ENCODE measurements at places on chromosomes 7 and 10.
A peak's percentile ranks its signal among the peaks of the same experiment; 100 is the strongest.

GRCh38 chr10:33492701-33493345, 158.4 kb upstream of the NRP1 start:
- DNase-seq: no peak

- no peak for DNase-seq
These were observed 70.4 kb upstream of the AOAH start for GRCh38 chr7:36794689-36795088.

GRCh38 chr10:14751014-14751896, 23.4 kb downstream of the FAM107B start:
- no peak for DNase-seq

- DNase-seq: no peak
These were observed 162.1 kb downstream of the TSPAN12 start for GRCh38 chr7:120695848-120696247.

- no peak for DNase-seq
These were observed 162.0 kb upstream of the HABP2 start for GRCh38 chr10:113390896-113391295.

DNA sequence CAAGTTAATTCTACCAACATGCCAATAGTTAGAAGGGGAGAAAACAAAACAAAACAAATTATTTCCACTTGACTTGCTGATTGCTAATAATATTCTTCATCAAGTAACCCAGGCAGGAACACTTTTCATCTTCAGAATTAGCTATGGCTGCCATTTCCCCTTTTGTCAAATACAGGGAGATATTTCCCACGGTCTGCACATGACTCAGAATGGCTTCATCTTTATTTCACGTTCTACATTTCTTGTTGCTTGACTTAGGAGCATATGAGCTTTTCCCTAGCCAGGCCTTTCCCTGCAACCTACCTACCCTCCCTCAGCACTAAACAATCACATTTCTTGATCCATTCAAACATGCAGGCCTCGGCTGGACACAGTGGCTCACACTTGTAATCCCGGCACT, 6.5 kb downstream of the CPVL start:
- no peak for DNase-seq

DNA sequence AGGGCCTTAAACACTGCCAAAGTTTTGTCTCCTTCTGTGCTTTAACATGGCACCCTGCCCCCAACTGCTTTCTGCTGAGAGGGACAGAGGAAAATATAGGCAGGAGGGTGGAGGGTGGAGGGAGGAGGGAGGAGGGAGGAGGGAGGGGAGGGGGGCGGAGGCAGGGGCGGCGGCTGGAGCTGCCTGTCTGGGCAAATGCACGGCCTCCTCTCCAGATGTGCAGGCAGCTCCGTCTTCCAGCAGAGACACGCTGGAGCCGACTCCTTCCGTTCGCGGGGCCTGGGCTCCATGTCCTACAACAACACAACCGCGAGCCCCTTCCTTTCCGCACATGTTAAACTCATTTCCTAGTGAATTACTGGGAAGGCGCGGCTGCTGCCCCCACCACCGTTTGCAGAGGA, 14.2 kb downstream of the EBF3 start:
- no peak for DNase-seq

GRCh38 chr7:75656740-75657139, 82.0 kb downstream of the HIP1 start:
- no peak for DNase-seq

GRCh38 chr7:143735962-143736361, 21.5 kb downstream of the CTAGE6 start:
- no peak for DNase-seq

DNA sequence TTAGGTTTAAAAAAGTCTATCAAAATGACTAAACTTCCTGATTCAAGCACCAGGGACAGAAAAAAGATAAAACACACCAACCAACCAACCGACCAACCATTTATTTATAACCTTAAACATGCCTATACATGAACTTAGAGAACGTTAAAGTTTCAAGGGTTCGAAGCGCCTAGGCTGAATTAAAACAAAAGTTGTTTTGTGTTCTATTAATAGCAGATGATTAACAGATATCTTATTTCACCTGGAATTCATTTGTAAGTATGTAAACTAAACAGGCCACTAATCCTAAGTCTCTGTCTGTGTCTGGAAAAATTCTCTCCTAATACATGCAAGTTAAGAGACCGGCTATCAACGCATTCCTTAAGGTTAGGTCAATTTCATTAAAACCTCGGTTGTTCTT, 1.4 kb downstream of the BAIAP2L1 start:
- no peak for DNase-seq

- DNase-seq: no peak
These were observed 51.0 kb downstream of the PTTG1IP2 start for GRCh38 chr7:90520484-90520883.

DNA sequence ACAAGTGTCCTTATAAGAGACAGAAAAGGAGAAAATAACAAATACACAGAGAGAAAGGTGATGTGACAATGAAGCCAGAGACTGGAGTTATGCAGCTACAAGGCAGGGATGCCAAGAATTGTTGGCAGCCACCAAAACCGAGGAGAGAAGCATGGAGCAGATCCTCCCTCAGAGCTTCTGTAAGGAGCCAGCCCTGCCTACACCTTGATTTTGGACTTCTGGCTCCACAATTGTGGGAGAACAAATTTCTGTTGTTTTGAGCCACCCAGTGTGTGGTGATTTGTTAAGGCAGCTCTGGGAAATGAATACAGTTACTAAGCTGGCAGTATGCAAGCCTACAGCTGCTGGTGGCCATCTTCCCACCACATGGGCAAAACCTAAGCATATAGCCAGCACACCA, 163.6 kb downstream of the GRM8 start:
- DNase-seq: no peak

GRCh38 chr7:90262438-90262837, 17.5 kb downstream of the CFAP69 start:
- peak; percentile 37 for DNase-seq

- no peak for DNase-seq
These were observed 626 bp downstream of the PRPF18 start for GRCh38 chr10:13587391-13587790.

- no peak for DNase-seq
These were observed 83.1 kb downstream of the LRRN3 start for GRCh38 chr7:111173990-111174389.

DNA sequence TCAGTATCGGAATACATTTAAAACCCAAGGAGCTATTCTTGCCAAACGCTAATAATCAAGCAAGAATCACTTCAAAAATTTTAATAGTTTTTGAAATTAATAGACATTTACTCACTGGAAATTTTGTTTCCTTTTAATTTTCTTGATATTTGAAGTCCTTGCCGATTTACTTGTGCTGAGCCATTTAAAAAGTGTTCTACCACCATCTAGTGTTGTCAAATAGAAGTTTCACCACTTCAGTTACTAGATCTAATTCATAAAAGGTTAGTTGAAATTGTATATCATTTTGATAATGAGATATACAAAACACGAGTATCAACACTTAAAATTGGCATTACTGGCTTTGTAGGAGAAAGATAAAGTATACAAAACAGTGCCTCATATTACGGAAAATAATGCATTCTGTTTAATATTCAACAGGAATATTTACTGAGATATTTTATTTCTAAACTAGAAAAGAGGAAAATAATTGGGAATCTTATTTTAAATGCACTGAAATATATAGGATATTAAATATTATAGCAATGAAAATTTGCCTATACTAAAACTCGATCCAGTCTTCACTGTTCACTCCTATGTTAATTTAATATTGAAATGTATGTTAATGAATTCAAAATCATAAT, 664.8 kb upstream of the SEMA3D start:
- DNase-seq: no peak

DNA sequence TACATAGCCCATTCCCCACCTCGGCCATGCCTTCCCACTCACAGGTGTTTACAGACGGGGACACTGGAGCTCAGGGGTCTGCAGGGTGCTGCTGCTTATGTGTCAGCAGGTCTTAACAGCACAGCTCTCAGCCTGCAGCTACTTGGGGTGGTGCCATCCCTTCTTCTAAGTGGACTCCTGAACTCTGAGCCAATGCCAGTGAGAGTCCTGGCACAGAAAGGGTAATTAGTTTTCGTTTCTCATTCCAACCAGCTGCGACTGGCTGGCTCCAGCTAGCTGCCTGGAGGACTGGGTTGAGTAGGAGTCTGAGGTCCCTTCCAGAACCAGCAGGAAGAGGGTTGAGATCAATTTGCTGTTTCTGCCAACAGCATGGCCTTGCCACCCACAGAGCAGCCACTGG, 88.3 kb upstream of the AGK start:
- DNase-seq: no peak

DNA sequence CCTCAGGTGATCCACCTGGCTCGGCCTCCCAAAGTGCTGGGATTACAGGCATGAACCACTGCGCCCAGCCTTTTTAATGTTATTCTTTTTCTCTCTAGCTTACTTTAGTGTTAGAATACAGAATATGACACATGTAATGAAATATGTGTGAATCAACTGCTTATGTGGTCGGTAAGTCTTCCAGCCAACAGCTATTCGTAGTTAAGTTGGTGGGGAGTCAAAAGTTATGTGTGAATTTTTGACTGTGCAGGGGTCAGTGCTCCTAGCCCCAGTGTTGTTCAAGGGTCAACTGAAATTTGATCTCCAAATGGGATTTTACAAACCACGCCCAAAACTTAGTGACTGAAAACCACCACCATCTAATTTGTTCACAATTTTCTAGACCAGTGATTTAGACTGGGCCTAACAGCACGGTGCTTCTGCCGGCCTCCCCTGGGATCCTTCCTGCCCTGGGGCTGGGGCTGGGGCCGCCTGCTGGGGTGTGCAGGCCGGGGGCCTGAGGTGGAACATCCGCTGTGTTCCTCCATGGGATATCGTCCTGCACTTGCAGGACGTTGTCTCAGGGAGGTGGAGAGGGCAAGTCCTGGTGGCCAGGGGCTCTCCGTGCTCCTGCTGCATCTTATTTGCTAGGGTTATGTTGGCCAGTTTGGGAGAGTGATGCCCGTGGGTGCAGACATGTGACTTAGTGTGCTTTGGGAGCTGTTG, 24.5 kb upstream of the GRB10 start:
- DNase-seq: no peak

- DNase-seq: no peak
These were observed 65.5 kb downstream of the DNAJB6 start for GRCh38 chr7:157402388-157402703.

DNA sequence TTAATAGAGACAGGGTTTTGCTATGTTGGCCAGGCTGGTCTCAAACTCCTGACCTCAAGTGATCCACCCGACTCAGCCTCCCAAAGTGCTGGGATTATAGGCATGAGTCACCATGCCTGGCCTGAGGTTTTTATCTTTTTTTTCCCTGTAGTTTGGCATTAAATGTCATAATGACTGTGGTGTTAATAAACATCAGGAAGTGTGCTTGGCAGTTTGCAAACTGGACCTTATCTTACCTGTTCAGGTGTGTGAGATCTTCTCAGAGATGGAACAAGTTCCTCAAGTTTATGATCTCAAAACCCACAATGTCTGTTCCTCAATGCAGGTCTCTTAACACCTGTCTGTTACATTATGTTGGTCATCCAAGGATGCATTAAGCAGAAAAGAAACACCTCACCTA, 80.0 kb downstream of the ARID5B start:
- no peak for DNase-seq

DNA sequence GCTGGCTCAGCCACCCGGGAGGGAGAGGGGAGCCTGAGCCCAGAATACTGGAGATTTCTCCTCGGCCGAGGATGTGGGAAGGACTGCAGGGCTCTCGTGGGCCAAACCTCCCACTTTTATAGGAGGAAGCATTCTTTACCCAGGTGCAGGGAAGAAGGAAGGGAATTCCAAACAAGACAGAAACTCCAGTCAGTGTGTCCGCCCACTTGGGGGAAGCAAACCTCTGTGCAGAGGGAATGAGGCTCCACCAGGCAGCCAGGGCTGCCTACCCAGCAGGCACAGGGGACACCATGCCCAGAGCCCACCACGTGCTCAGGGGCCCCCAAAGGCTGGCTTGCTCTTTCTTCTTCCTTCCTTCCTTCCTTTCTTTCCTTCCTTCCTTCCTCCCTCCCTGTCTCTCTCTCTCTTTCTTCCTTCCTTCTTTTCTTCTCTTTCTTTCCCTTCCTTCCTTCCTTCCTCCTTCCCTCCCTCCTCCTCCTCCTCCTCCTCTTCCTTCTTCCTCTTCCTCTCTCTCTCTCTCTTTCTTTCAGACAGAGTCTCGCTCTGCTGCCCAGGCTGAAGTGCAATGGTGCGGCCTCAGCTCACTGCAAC, 15.4 kb upstream of the FZD9 start:
- no peak for DNase-seq

DNA sequence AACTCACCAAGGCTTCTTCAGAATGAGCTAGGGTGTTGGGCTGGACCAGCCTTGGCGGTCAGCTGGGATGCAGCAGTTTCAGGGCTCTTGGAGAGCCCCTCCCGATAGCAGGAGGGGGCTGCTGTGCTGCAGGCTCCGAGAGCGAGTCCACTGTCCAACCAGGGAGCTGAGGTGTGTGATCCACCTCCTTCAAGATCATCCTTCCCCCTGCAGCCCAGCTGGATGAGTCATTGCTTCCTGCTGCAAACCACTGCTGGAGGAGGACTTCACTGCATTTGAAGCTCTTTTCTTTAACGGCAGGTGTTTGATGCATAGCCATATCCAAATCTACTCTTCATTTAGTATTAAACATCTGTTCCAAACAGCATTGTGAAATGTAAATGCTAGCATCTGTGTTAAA, 54.2 kb upstream of the EBF3 start:
- DNase-seq: no peak

- DNase-seq: no peak
These were observed 62.1 kb downstream of the ZWINT start for GRCh38 chr10:56298941-56299340.

- peak; percentile 9 for DNase-seq
These were observed 470.0 kb downstream of the SUGCT start for GRCh38 chr7:40604601-40605438.

DNA sequence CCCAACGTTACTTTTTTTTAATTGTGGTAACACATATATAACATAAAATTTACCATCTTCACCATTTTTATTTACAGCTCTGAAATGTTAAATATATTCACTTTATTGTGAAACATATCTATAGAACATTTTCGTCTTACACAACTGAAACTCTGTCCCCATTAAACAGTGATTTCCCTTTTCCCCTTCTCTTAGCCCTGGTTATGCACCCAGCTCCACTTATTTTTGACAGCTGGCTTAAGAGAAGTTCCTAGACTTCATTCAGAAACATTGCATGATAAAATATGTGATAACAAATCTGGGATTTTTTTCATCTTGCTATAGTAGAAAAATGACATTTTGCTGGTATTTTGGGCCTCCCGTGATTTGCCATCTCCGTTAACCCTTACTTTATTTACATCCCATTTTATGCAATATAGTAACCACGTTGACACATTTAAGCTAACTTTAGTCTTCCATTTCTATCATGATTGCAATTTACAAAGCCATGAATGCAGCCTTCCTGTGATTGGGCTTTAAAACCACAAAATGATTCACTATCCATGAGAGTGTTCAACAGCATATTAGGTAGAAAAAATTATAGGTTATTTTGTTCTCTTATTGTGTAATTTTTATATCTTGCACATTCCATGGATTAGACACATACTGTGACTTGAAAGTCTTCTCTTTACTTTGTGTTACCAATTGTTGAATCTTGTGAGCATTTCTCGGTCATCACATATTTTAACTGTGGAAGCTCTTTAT, 139.6 kb downstream of the SND1 start:
- no peak for DNase-seq

Data from GM18507 (cell line).